Esophagus squamous epithelium (tissue), 5 donors: ENCODE measurements at places on chromosomes 6 and 20. TPM values are rescaled to one million over a fixed set of nuclear protein-coding genes. Genes with fewer than 3 reads are reported as not detected.

The PLA2G7 gene
- not detected for total RNA-seq

The ASIP gene
- total RNA-seq: not detected

The CD40 gene
- total RNA-seq: 15.3 TPM

The C6orf15 gene
- total RNA-seq: not detected

The ZC2HC1B gene
- total RNA-seq: not detected

- H3K27ac ChIP-seq: no peak overlapping the region
- H3K4me3 ChIP-seq: no peak overlapping the region
- peaks cover 13% of the 10 kb centered on the region for H3K4me1 ChIP-seq
These were observed 7.5 kb upstream of the KIAA1755 start for GRCh38 chr20:38267901-38268514.

- peaks cover 45% of the 10 kb centered on the region for H3K36me3 ChIP-seq
- H3K4me1 ChIP-seq: no peaks in the 10 kb centered on the region
- no peak overlapping the region for H3K4me3 ChIP-seq
- H3K27me3 ChIP-seq: no peaks in the 10 kb centered on the region
- DNase-seq: no peak
These were observed 42.0 kb upstream of the SLC22A1 start for GRCh38 chr6:160079686-160080043.

DNA sequence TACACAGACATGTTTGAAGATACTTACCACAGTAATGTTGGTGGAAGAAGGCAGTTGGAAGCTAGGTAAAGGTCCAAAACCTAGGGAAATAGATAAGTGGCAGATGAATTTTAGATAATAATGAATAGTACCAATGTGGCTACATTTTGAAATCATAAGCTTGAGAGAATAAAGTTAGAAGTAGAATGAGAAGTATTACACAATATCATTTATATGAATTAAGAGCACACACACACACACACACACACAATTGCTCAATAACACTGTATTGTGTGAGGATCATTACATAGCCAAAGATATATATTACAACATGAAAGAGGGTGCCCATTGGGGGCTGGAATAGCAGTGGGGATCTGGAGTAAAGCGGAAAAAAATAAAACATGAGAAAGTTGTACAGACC is 149.0 kb upstream of the EYA4 start:
- no peak overlapping the region for H3K4me3 ChIP-seq
- H3K27ac ChIP-seq: no peak overlapping the region
- no peaks in the 10 kb centered on the region for H3K27me3 ChIP-seq
- no peaks in the 10 kb centered on the region for H3K4me1 ChIP-seq

DNA sequence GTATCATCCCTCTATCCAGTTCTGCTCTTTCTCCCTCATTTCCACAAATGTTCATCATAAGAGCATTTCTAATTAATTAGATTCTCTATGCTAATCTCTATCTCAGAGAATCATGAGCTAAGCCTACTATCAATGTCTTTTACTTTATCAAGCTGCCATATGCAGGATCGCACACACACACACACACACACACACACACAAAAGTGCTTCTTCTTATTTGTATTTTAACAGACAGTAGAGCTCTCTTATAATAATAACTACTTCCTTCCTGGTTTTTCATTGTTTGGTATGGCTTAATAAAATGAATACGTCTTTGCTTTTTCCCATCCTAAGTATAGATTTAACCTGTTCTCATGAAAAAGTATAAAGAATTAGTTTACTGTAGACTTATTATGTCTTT is 170.2 kb downstream of the HAO1 start:
- H3K36me3 ChIP-seq: no peaks in the 10 kb centered on the region
- no peak overlapping the region for H3K27ac ChIP-seq
- no peaks in the 10 kb centered on the region for H3K27me3 ChIP-seq
- no peak for DNase-seq
- H3K4me3 ChIP-seq: no peak overlapping the region
- H3K4me1 ChIP-seq: no peaks in the 10 kb centered on the region

DNA sequence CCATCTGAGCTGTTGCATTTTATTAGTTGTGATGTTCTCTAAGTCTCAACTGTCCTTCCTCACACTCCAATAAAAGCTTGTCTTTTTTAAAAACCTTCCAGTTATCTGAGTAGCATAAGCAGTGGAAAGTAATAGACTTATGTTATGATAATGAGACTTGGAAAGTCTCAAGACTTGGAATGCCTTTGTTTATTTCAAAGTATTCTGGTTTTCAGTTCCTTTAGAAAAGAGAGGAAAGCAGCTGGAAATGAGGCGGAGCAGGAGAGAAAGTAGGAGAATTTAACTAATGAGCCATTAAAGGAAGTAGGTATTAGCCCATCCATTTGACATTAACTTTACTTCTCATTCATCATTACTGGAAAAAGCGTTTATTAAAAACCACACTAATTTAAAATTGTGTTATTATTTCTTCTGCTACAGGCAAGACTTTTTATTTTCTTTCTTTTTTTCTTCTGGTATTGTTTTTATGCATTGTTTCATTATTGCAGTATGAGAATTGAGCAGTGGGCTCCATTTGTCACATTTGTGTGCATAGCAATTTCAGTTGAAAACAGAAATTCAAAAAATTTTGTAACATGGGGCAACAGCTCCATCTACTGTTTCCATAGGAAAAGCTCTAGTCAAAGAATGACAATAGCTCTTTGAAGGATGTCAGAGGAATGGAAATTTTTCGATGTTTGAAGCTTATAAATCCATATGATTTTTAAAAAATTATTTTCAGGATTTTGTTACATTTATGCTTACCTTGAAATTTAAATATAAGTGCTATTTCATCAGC is 194.8 kb downstream of the COL9A1 start:
- H3K27ac ChIP-seq: no peak overlapping the region
- no peaks in the 10 kb centered on the region for H3K36me3 ChIP-seq
- no peak for DNase-seq
- no peaks in the 10 kb centered on the region for H3K27me3 ChIP-seq
- no peaks in the 10 kb centered on the region for H3K4me1 ChIP-seq

DNA sequence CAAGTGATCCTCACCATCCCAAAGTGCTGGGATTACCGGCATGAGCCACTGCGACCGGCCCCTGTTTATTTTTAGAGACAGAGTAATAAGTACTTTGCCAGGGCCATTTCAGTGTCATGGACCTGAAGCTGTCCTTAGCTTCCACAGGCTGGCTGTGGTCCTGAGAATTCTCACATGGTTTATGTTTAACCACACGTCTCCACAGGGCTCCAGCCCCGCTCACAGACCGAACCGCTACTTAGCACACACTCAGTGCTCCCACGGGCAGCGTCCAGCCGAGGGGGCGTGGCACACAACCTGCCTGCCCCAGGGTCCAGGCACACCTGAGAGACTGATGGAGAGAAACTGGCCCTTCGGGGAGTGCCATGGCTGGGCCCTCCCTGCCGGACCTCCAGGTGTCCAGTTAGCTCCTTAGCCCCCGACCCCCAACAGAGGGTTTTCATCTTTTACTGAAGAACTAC is 11.7 kb downstream of the ACSS1 start:
- peaks cover 96% of the 10 kb centered on the region for H3K4me1 ChIP-seq
- H3K27ac ChIP-seq: no peak overlapping the region
- H3K36me3 ChIP-seq: no peaks in the 10 kb centered on the region
- no peak for DNase-seq

DNA sequence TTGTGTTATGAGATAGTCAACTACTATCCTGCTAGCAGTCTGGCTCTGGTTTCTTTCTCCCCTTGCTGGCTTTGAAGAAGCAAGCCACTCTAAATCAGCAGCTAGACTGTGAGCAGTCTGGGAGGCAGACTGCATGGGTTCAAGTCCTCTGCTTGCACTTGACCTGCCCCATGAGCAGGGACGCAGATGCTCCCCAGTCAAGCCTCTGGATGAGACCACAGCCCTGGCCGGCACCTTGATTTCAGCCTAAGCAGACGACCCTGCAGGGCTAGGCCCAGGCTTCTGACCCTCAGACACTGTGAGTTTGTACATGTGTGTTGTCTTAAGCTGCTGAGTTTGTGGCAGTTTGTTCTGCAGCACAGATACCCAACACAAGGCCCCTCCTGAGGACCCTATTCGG is 105.8 kb downstream of the SULF2 start:
- H3K27ac ChIP-seq: no peak overlapping the region
- no peak overlapping the region for H3K4me3 ChIP-seq
- no peaks in the 10 kb centered on the region for H3K27me3 ChIP-seq

- H3K27ac ChIP-seq: no peak overlapping the region
- H3K36me3 ChIP-seq: no peaks in the 10 kb centered on the region
- no peak overlapping the region for H3K4me3 ChIP-seq
These were observed 51.4 kb upstream of the NUP153 start for GRCh38 chr6:17758119-17758518.

DNA sequence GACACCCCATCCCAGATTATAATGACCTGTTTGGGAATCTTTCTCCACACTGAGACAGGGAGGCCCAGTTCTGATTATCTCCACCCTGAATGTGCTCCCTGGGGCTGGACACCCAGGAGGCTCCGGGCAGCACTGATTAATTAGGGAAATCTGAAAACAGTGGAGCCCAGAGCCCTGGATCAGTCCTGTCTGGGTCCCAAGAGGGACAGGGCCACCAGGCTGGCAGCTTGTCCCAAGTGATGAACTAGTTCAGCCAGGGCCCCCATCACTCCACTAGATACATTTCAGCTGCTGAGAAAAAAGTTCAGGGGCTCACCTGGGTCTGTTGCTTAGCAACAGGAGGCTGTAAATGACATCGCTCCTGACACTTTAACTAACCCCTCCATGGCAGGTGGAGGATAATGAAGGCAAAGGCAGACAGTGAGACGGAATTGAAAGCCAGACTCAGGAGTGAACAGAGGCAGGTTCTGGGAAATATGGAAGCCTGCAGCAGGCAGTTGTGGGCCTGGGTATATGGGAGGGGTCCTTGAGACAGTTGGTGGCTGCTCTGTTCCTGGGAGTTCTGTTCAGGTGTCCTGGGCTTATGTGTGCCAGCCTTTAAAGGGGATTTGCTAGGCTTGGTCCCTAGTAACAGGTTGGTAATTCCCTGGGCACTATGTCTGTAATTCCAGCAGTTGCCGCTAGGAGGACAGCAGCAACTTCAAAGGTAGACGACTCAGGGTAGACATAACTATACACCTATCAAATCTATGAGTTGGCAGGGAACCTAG is 78.3 kb upstream of the CTNNBL1 start:
- H3K4me3 ChIP-seq: no peak overlapping the region
- H3K4me1 ChIP-seq: no peaks in the 10 kb centered on the region
- no peak for DNase-seq
- H3K27ac ChIP-seq: no peak overlapping the region

- H3K27ac ChIP-seq: no peak overlapping the region
- H3K4me1 ChIP-seq: peaks cover 8% of the 10 kb centered on the region
- DNase-seq: no peak
- H3K27me3 ChIP-seq: no peaks in the 10 kb centered on the region
These were observed 76.0 kb downstream of the LCA5 start for GRCh38 chr6:79461205-79461604.

DNA sequence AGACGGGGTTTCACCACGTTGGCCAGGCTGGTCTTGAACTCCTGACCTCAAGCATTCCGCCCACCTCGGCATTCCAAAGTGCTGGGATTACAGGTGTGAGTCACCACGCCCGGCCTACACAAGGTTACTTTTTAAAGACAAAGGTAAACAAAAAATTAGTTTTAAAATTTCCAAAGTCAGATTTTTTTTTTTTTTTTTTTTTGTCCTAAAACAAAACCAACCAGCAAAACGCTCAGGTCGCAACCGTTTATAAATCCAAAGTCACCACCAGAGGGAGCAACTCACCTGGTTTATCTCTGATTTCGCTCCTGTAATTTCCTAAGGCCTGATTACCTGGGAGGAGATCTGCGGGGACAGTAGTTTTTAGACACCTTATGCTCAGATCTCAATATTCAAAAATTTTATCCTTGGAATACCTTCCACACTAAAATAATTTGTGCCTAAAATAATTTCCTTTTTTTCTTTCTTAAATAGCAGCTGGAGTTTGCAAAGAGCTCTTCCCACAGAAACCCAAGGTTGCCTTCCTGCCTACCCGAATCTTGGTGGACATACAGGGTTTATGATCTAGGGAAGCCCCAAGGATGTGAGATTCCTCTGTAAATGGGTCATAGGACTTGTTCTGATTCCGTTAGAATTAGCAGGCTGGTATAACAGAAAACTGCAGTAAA is 19.8 kb upstream of the TREM1 start:
- no peak overlapping the region for H3K27ac ChIP-seq
- no peak overlapping the region for H3K4me3 ChIP-seq
- no peaks in the 10 kb centered on the region for H3K36me3 ChIP-seq

- H3K36me3 ChIP-seq: no peaks in the 10 kb centered on the region
- H3K4me3 ChIP-seq: no peak overlapping the region
- no peak for DNase-seq
- no peak overlapping the region for H3K27ac ChIP-seq
- no peaks in the 10 kb centered on the region for H3K27me3 ChIP-seq
These were observed 76.1 kb downstream of the NKAIN2 start for GRCh38 chr6:123879749-123880148.

DNA sequence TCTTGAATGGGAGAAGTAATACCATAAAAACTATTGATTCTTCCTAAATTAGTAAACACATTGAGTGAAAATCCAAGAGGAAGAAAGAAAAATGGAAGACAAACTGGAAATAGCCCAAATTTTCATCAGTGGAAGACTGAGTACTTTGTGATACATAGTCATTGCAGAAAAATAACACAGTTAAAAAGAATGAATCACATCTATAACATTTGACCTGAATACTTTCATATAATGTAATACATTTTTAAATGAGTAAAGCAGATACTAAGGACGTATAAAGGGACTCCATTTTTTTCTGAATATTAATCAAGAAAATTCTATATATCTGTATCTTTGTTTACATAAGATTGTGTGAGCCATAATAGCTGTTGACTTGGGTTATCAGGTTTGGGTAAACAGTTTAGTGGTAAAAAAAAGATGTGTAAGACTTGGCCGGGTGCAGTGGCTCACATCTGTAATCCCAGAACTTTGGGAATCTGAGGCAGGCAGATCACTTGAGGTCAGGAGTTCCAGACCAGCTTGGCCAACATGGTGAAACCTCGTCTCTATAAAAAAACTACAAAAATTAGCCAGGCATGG is 4.3 kb upstream of the SLC17A2 start:
- H3K27me3 ChIP-seq: no peaks in the 10 kb centered on the region
- H3K4me1 ChIP-seq: no peaks in the 10 kb centered on the region
- no peak overlapping the region for H3K4me3 ChIP-seq
- DNase-seq: no peak
- no peak overlapping the region for H3K27ac ChIP-seq

GRCh38 chr6:16511040-16511660 is 250.1 kb downstream of the ATXN1 start:
- no peak for DNase-seq
- H3K36me3 ChIP-seq: no peaks in the 10 kb centered on the region
- peaks cover 42% of the 10 kb centered on the region for H3K4me1 ChIP-seq
- no peak overlapping the region for H3K27ac ChIP-seq
- H3K27me3 ChIP-seq: no peaks in the 10 kb centered on the region
- H3K4me3 ChIP-seq: no peak overlapping the region
